Lower leg skin (tissue), 4 donors: ENCODE measurements at places on chromosomes 5 and 9.

DNA sequence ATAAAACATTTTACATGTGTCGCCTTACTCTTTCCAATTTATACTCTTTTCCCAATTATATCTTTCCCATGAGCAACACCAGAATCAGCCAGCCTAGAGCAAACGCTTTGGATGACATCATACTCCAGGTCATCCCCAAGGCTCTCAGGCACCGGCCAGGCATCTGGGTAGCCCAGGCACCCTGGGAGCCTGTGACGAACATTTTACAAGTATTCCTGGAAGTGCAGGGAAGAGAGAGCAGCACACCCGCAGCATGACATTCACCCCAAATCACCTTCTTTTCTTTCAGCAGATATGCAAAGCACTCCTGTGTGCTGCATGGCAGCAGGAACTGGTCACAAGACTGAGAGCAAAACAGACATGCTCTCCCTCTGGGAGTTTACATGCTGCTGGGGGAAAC lies 75.7 kb upstream of the SMIM23 start:
- DNase-seq = no peak

DNA sequence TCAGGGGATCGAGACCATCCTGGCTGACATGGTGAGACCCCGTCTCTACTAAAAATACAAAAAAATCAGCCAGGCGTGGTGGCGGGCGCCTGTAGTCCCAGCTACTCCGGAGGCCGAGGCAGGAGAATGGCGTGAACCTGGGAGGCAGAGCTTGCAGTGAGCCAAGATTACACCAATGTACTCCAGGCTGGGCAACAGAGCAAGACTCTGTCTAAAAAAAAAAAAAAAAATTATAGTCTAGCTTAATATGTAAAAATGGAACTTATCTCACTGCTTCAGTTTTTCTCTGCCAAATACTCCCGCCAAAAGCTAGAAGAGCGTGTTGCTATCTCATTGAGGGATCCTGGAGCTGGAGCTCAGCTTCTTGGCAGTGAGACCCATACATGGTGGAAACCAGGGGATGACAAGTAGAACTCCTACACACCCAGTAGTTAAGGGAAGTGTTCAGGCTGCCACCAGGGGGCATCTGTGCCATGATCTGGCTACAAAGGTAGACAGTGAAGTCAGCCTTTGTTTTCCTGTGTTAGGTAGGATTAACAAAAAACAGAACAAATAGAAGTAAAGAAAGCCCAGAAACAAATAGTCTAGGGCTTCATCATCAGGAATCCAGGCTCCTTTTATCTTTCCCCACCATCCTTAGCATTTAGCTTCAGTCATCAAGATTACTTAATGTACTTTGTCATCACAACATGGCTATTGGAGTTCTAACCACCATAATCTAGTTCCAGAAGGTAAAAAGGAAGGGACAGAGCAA lies 33.6 kb upstream of the GLIPR2 start:
- DNase-seq = peak; percentile 95

GRCh38 chr9:119961774-119962424 lies 592.7 kb upstream of the BRINP1 start:
- DNase-seq = no peak

GRCh38 chr5:126972062-126972895 lies 58.1 kb downstream of the MARCHF3 start:
- no peak for DNase-seq

DNA sequence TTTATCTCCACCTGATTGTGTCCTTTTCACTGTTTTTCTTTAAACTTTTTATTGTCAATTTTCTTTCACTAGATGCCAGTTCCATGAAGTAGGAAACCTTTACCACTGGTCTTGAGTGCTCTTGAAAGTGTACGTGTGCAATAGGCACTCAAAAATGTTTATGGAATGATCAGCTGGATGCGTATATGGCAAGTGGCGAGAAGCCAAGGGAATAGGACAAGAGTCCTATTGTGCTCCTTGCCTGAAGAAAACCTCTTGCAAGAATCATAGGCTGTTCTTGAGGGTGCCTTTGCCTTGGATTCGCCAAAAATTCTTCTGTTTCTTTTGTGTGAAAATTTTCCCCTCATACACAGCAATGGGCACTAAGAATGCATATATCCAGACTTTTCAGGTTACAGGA lies 97.7 kb downstream of the GHR start:
- DNase-seq = no peak
